ENCODE measurements at places on chromosomes 16 and 17. TPM values are rescaled to one million over a fixed set of nuclear protein-coding genes. Genes with fewer than 3 reads are reported as not detected.
A peak's percentile ranks its signal among the peaks of the same experiment; 100 is the strongest.

Gene SAMD14
- total RNA-seq = 4.1 TPM

Gene CUEDC1
- total RNA-seq = 41.1 TPM

Gene DHX58
- 3.8 TPM for total RNA-seq

Gene TBX4
- total RNA-seq = not detected

Gene TMEM235
- not detected for total RNA-seq

DNA sequence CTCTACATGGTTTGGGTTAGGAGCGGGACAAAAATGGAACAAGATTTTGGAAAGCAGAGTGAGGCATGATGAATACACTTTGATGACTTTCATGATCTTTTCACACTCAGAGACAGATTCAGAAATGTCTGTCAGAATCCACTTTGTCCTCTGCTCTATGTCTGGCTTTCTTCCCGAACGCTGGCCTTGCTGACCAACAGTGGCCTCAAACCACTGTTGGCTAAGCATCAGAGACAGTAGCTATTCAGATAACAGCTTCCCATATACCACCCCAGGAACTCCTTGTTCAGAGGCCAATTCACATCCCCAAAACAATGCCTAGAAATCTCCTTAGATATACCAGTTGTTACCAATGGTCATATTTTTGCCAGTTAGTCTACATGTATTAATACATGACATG is 40.9 kb downstream of the FBXL20 start:
- no peak for DNase-seq

- no peak for DNase-seq
Observed at GRCh38 chr17:74051348-74051747, 152.1 kb upstream of the RPL38 start.

DNA sequence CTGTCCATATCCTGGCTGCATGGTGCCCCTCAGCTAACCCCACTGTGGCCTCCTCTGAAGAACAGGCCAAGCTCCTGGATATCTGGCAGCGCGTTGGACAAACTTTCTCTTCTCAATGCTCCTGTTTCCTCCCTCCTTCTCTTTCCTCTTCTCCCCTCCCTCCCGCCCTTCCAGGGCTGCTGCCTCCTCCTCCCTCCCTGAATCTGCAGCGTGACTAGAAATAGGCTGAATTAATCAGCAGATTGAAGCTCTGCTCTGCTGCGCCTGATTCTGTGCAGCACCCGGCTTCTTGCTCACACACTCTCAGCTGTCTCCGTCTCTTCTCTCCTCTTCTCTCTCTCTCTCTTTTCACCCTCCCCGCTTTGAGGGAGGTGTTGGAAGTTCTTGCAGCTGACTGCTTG is 19.8 kb downstream of the TMEM94 start:
- no peak for DNase-seq

GRCh38 chr17:50139950-50140885 is 10.3 kb upstream of the SAMD14 start:
- peak; percentile 72 for DNase-seq

GRCh38 chr17:5686074-5686635 is 101.8 kb upstream of the NLRP1 start:
- DNase-seq = no peak

DNA sequence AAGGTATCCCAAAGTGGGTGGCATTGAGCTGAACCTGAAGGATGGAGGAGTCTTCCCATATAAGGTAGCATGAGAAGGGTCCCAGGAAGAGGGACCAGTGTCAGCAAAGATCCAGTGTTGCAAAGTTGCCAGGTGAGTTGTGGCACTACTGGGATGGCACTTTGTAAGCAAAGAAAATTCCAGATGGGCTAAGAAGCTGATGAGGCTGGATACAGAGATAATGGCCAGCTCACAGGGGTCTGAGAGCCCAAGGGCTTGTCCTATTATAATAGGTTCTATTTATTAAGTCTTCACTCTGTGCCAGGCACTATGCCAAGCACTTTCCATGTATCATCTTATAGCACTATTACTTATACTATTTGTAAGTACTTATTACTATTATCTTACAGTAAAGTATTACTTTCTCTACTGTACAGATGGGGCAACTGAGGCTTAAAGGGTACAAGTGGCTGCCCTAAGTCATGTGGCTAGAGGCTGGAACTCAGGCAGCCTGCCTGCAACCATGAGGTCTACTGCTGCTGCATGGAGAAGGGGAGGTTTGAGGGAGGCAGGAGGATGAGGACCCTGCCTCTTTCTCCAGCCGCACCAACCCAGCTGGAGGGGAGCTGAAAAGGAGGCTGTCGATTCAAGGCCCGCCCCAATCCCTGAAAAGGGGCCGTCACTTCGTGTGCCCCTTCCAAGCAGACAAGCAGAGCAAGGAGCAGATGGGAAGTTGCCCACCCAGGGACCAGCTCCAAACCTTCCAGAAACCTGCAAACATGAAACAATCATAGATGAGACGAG is 86.5 kb downstream of the C16orf78 start:
- no peak for DNase-seq

GRCh38 chr16:66923866-66924265 is 1.5 kb downstream of the RRAD start:
- DNase-seq = no peak
